Neural crest cell (in vitro differentiated cells): ENCODE measurements at places on chromosomes 5 and 9. TPM values are rescaled to one million over a fixed set of nuclear protein-coding genes. Genes with fewer than 3 reads are reported as not detected.

Gene ANKDD1B
- total RNA-seq, result 0.20 and 0.28 TPM in 2 replicates

DNA sequence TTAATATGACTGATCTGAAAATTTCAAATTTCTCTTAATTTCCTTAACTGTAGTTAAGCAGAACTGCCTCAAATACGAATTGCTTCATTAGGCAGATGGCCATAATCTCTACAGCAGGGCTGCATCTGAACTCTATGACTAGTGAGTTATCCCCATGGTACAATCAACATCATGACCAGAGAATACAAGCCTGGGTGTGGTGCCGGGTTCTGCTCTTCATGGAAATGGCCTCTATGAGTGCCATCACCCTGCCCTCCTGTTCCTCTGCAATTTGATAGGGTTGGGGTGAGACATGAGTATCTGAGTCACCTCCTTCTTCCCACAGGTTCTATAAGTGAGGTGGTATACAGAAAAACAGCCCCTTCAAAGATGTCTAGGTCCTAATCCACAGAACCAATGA, 235.9 kb downstream of the AP3B1 start:
- no peak overlapping the region for H3K27ac ChIP-seq
- no peaks in the 10 kb centered on the region for H3K27me3 ChIP-seq
- H3K36me3 ChIP-seq, result no peaks in the 10 kb centered on the region
- no peak for DNase-seq
- no peak overlapping the region for H3K4me3 ChIP-seq

DNA sequence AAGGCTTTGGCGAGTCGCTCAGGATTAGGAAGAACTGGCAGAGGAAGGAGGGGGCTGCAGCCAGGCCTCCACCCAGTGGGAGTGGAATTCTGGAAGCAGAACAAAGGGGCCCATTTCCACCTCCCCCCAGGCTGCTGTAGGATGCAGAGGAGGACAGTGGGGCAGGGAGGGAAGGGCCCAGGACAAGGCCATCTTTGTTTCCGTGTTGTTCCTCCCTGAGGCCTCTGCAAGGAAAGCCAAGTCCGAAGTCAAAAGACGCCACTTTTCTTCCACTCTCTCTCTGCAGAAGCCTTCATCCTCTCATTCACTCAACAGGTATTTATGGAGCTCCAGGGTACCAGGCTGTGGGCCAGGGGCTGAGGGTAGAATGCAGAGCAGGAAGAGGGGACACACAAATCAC, 70.7 kb downstream of the ENTREP1 start:
- H3K4me3 ChIP-seq, result peak overlapping the region; percentile 54
- peaks cover 3% of the 10 kb centered on the region for H3K36me3 ChIP-seq
- H3K27ac ChIP-seq, result peak overlapping the region; percentile 94
- DNase-seq, result peak; percentile 42
- H3K4me1 ChIP-seq, result peaks cover 41% of the 10 kb centered on the region
- no peaks in the 10 kb centered on the region for H3K27me3 ChIP-seq

DNA sequence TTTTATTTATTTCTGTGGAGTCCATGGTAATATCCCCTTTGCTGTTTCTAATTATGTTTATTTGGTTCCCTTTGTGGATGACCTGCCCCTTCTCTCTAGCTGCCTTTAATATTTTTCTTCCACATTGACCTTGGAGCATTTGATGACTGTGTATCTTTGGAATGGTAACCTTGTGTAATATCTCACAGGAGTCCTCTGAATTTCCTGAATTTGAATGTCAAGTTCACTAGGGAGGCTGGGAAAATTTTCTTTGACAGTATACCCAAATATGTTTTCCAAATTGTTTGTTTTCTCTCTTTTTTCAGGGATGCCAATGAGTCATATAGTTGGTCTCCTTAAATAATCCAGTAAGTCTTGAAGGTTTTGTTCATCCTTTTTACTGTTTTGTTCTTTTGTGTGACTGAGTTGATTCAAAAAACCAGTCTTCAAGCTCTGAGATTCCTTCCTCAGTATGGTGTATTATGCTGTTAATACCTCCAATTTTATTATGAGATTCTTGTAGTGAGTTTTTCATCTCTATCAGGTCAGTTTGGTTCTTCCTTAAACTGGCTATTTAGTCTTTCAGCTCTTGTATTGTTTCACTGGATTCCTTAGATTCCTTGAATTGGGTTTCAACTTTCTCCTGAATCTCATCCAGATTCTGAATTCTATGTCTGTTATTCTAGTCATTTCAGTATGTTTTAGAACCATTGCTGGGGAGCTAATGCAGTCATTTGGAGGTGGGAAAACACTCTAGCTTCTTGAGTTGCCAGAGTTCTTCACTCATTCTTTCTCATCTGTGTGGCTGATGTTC, 349.0 kb upstream of the TARS1 start:
- no peaks in the 10 kb centered on the region for H3K27me3 ChIP-seq
- no peaks in the 10 kb centered on the region for H3K36me3 ChIP-seq
- no peak overlapping the region for H3K4me3 ChIP-seq
- no peak for DNase-seq

- no peak for DNase-seq
- H3K27ac ChIP-seq, result no peak overlapping the region
- no peaks in the 10 kb centered on the region for H3K36me3 ChIP-seq
- H3K4me1 ChIP-seq, result peaks cover 4% of the 10 kb centered on the region
- no peak overlapping the region for H3K4me3 ChIP-seq
- no peaks in the 10 kb centered on the region for H3K27me3 ChIP-seq
Observed at GRCh38 chr5:95018511-95018910, 266.4 kb downstream of the MCTP1 start.

Gene PCA3
- not detected in 2 replicates for total RNA-seq

DNA sequence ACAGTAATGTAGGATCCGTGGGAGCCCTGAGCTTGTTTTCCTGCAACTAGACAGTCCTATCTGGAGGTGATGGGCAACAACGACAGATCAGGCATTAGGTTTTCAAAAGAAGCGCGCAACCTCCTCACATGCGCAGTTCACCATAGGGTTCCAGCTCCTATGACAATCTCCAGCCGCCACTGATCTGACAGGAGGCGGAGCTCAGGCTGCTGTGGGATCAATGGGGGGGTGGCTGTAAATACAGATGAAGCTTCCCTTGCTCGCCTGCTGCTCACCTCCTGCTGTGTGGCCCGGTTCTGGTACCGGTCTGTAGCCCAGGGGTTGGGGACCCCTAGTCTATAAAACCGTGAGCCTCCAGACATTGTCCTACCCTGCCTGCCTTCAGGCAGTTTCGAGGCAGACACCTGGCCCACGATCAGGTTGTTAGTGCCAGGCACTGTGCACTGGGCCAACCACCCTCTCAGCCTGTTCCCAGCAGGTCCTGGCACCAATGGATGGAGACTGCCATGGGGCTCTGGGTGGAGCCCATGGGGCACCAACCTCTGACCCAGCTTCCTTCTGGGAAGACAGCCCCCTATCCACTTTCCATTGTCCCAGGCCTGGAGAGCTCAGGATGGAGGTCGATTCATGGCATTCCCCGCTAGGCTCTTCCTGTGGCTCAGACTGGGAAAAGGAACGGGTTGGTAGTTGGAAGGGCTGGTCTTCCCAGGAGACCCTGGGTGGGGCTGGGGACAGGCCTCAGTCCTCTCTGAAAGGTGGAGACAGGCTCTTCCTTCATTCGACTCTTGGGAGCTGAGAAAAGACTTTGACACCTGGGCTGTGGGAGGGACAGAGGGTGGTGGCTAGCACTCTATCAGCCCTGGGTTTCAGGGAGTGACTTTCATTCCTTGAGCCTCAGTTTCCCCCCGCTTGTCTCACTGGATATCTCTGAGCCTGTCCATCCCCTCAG, 1.7 kb downstream of the ENDOG start:
- H3K36me3 ChIP-seq, result no peaks in the 10 kb centered on the region
- peaks cover 16% of the 10 kb centered on the region for H3K4me1 ChIP-seq
- H3K4me3 ChIP-seq, result peak overlapping the region; percentile 86
- no peak overlapping the region for H3K27ac ChIP-seq
- DNase-seq, result no peak

DNA sequence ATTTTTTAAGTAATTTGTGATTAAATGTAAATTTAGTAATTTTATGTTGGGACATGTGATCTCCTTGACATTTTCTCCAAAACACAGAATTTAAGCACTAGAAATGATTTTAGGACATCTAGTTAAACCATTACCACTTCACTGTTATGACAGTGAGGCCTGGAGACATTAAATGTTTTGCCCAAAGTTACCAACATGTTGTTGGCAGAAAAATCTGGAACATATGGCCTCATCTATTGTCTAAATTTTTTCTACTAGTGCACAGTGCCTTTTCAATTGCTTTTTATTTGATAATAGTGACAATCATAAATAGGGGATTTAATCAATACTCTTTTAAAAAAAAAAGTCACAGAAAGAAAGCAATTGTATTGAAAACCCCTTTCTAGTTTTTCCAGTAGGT, 45.6 kb downstream of the PIK3R1 start:
- H3K27me3 ChIP-seq, result no peaks in the 10 kb centered on the region
- H3K4me1 ChIP-seq, result peaks cover 42% of the 10 kb centered on the region
- no peak overlapping the region for H3K4me3 ChIP-seq
- DNase-seq, result no peak
